ENCODE measurements at places on chromosomes 1 and 21. TPM values are rescaled to one million over a fixed set of nuclear protein-coding genes. Genes with fewer than 3 reads are reported as not detected.

GRCh38 chr1:167191958-167192357 is 28.7 kb upstream of the POU2F1 start:
- DNase-seq = no peak

The PRDX1 gene
- polyA plus RNA-seq = 317 TPM

DNA sequence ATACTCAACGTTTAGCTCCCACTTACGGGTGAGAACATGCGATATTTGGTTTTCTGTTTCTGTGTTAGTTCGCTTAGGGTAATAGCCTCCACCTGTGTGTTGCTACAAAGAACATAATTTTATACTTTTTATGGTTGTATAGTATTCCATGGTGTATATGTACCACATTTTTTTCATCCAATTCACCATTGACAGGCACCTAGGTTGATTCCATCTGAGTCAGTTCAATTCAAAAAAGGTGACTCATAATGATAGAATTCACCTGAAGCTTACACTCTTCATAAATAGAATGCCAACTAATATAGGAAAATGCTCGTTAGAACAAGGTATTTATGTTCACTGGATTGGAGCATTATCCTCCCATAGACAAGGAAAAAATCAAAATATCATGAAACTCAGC is 38.5 kb downstream of the RGS4 start:
- DNase-seq = no peak

DNA sequence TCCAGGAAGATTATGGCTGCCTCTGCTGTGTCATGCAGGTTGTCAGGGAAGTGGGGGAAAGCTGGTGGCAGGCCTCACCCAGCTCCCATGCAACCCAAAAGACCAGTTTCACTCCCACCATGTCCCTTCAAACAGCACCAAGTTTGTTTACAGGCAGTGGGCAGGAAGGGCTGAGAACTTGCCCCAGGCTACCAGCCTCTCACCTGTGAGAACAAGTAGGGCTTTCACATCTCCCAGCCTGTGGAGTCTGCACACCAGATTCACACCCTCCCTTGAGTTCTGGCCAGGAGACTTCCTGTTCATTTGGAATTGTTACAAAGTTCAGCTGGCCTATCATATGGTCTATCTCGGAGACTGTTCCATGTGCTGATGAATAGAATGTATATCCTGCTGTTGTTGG is 27.8 kb downstream of the RPAP2 start:
- DNase-seq = no peak

The TMEM35B gene
- polyA plus RNA-seq = 25.9 TPM

The CFHR3 gene
- 0.50 TPM for polyA plus RNA-seq

GRCh38 chr1:27981145-27981544 is 21.4 kb downstream of the XKR8 start:
- DNase-seq = no peak

The ETNK2 gene
- 26.8 TPM for polyA plus RNA-seq

GRCh38 chr1:8554956-8555534 is 237.1 kb downstream of the SLC45A1 start:
- no peak for DNase-seq

DNA sequence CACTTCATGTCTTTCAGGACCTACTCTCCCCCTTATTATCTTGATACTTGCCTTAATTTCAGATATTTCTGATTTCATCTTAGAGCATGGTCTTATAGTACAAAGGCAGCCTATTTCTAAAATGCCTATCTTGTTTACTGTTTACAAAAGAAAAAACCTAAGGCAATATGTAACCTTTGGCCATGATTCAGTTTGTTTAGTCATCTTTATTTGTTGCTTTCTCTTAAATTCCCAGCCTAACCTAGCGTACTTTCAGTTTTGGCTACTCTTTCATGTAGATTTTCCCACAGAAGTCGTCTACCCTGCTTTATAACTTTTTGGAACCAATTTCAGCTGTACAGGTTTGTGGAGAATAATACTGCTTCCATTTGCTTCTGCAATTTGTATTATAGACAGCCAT is 81.8 kb downstream of the KIF1B start:
- DNase-seq = no peak

DNA sequence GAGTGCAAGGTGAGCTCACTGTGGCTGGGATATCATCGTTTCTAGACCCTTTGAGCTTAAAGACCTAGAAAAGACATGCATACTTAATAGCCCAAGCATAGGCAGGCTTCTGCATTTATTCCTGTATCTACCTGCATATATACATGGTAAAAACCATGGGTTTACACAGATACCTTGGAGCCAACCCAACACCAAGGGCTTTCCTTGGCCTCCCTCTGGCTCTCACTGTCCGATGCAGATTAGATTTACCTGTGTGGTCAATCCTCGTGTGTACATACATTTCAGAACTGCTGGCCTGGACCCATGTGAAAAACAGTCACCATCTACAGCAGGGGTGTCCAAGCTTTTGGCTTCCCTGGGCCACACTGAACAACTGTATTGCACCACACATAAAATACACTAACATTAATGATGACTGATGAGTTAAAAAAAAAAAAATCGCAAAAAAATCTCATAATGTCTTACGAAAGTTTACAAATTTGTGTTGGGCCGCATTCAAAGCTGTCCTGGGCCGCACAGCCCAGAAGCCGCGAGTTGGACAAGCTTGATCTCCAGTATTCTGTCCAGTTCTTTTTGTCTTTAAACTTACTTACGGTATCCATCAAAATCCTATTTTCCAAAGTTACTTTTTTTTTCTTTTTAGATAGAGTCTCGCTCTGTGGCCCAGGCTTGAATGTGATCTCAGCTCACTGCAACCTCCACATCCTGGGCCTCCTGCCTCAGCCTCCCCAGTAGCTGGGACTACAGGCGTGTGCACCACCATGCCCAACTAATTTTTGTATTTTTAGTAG is 43.5 kb downstream of the WDR4 start:
- DNase-seq = no peak

The ACKR1 gene
- polyA plus RNA-seq = 0.33 TPM

The GIPC2 gene
- 21.6 TPM for polyA plus RNA-seq

DNA sequence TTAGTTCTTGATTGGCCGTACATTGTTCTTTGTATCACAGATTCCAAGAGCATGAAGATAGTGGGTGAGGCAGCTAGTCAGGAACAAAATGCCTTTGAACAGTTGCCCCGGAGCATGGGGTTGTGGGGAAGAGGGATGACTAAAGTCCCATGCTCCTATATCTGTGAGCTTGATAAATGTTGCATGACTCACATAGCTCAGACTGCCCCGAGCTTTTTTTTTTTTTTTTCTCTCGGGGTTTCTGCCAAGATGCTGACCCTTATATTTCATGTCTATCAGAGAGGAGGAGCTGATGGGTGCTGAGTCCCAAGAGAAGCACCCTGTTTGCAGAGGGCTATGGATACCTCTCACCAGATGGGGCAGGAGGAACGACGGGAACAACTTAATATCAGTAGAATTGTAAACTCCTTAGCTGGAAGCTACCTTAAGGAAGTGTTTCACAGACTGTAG is 40.6 kb downstream of the SRRM1 start:
- DNase-seq = no peak

- DNase-seq = no peak
These were observed 424.6 kb upstream of the PTBP2 start for GRCh38 chr1:96296991-96297390.
